Suppressor macrophage treated with lipopolysaccharide for 1 hour (primary cell): ENCODE measurements at places on chromosomes 5 and 9.

- no peak for DNase-seq
These were observed 417.2 kb upstream of the C9orf72 start for GRCh38 chr9:27990524-27990923.

DNA sequence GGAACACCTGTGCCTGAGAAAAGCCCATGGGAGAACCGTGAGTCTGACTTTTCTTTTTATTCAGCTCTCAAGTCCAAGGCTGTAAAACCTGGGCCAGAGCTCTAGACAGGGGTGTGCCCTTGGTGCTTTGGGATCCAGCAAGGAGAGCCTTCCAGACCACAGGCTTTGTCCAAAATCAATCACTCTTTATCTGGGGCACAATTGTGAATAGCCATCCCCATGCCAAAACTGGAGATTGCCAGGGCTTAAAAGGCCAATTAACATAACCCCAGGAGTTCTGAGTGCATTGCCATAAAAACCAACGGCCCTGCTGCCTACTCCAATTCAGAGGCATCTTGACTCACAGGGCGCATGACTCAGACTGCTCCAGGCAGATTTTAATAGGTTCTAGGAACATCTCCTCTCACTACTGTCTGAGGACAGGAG lies 391.8 kb downstream of the ARHGEF28 start:
- no peak for DNase-seq

GRCh38 chr9:111986035-111986556 lies 89.5 kb downstream of the UGCG start:
- no peak for DNase-seq

- DNase-seq = no peak
These were observed 166.8 kb downstream of the NR3C1 start for GRCh38 chr5:143236682-143237081.

GRCh38 chr9:109456811-109457210 lies 41.3 kb downstream of the PTPN3 start:
- no peak for DNase-seq

GRCh38 chr5:54281960-54282692 lies 28.2 kb downstream of the ARL15 start:
- DNase-seq = no peak

GRCh38 chr5:124651663-124652513 lies 94.6 kb downstream of the ZNF608 start:
- peak; percentile 39 for DNase-seq

GRCh38 chr9:127137640-127138360 lies 15.4 kb upstream of the ANGPTL2 start:
- no peak for DNase-seq

- peak; percentile 55 for DNase-seq
These were observed 47.3 kb downstream of the S1PR3 start for GRCh38 chr9:89038382-89039103.

DNA sequence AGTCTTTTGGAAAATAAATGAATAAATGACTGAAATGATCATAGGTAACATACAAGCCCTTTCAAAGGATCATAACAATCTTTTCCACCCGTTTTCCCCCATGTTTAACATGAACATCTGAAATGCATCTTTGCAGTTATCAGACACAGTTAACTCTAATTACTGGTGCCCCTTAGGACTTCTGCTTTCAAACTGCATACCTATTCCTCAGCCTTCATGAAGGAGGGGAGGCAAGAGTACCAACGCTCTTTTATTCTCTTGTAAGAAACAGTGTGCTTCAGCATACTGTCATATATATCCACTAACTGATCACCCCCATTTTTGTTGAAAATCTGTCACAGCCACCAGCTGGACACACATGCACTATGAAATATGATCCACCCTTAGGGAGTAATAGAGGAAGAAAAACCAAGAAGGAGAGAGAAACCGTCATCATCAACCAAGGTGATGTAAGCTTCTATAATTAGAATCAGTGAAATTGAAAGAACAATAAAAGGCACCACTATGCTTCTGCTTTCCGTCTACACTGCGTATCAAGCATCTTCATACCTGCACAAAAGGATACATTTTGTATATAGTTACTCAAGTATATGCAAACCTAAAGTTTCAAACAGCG lies 98.7 kb downstream of the RAPGEF6 start:
- peak; percentile 59 for DNase-seq

GRCh38 chr5:152560512-152561137 lies 155.5 kb upstream of the NMUR2 start:
- DNase-seq = peak; percentile 55

DNA sequence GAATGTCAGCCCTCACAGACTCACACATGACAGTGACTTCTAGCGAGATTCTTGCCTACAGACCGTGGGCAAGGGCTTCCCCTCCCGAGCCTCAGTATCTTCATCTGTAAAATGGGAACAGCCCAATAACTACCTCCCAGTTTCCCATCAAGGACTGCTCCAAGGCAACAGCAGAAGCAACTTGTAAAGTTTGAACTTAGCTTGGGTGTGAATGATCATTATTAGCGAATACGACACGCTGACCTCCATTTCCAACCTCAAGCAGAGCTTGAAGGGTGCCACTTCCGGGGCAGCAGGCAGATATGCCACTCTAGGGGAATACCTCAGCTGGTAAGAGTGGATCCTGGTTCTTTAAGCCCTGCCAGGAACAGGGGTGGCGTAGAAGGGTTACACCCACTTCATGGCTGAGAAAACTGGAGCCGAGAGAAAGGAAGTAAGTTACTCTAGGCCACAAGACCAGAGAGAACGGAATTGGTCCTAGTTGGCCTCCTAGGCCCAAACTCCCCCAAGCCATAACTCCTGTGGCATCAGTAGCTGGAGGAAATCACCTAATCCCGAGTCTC lies 2.0 kb downstream of the RNF44 start:
- DNase-seq = peak; percentile 80

GRCh38 chr5:77952636-77953212 lies 176.6 kb upstream of the TBCA start:
- no peak for DNase-seq

DNA sequence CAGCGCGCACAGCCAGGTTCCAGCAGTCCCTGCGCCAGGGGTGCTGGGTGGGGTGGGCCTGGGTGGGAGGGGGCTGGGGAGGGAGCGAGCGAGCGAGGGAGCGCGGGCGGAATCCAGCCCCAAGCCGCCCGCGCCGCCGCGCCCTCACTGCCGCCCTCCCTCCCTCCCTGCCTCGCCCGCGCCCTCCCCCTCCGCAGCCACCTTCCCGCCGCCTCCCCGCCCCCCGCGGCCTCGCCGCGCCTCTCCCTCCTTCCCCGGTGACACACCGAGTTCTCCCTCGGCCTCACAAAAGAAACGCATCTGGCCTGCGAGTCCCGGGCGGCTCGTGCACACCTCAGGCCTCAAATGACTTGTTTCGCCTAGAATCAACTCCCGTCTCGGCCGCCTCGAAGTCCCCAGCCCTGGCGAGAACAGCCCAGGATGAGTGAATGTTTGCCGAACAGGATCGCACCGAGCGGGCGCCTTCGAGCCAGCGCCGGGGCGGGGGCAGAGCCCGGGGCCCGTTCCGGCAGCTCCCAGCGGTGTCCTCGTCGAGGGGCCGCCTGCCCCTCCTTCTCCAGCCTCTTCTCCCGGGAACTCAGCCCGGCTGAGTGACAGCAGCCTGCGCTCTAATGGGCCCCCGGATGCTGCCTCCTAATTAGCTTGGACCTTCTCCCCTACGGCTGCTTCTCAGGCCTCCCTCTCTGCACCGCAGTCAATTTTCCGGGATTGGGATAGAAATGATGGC lies 371 bp upstream of the PITX1 start:
- peak; percentile 5 for DNase-seq

DNA sequence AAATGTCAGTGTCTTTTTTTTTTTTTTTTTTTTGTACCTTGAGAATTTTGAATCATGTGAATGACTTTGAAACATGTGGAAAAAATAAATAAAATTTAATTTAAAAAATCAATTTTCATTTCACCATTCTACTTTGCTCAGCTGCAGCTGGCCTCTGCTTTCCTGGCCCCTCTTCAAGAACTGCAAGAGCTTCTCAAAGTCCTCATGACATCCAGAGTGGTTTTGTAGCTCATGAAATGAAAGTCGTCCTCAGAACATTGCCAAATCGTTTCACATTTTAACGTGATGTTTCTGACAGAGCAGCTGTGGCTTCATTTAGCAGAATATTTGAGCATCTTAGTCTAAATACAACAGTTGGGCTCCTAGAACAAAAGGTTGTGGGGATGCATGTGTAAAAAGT lies 47.9 kb upstream of the TMEM215 start:
- DNase-seq = no peak

DNA sequence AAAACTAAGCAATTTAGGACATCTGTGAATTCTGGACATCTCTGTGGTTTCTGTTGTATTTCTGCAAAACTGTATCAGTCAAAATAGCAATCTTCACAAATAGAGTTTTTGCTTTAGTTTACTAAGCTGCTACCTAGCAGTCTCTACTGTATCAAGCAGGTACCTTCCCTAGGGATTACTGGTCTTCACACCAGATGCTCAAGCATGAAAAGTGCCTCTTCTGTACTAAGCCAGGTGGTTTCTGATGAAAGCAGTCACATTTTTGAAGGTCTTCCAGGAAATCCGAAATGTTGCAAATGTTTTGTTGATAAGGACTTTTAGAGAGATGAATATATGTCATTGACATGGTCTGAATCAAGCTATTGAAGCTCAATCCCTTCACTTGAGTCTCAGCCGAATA lies 540.0 kb downstream of the KCTD16 start:
- no peak for DNase-seq

- no peak for DNase-seq
These were observed 68.2 kb upstream of the EGFLAM start for GRCh38 chr5:38190111-38190510.

- no peak for DNase-seq
These were observed 714.9 kb upstream of the MEF2C start for GRCh38 chr5:89597878-89598277.

DNA sequence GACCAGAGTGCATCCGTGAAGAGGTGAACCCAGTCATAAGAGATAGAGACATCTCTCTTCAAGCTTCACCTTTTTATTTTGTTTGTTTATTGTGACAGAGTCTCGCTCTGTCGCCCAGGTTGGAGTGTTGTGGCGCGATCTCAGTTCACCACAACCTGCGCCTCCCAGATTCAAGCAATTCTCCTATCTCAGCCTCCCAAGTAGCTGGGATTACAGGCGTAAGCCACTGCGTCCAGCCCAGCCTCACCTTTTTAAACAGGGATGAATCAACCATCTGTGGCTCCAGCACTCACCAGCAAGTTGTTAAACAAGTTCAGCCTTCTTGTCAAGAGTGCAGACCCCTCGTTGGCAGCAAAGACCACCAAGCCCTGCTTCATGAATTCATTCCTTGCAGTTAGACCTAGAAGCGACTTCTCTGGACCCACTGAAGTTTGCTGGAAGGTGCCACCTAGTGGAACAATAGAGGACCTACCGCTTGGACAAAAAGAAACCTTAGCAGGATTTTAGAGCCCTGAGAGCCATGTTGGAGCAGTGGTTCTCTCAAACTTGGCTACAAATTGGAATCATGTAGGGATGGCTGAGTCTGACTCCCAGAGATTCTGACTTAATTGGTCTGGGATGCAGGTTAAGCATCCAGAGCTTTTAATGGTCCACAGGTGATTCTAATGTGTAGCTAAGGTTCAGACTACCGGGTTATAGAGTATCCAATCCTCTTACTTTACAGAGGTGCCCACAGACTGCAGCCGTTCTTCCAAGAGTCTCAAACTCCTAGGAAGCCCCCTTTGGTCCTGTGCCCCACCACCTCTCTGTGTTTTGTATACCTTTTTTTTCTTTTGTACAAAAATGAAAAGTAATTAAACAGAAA lies 10.5 kb upstream of the GALNT10 start:
- peak; percentile 72 for DNase-seq

GRCh38 chr9:81716409-81716808 lies 27.1 kb upstream of the TLE1 start:
- no peak for DNase-seq

GRCh38 chr5:67495072-67495471 lies 298.5 kb upstream of the CD180 start:
- DNase-seq = no peak

- no peak for DNase-seq
These were observed 105.6 kb upstream of the ELL2 start for GRCh38 chr5:96067251-96067650.

- no peak for DNase-seq
These were observed 175.1 kb upstream of the MAP1B start for GRCh38 chr5:71932131-71932654.

GRCh38 chr5:130715541-130715940 lies 449.5 kb downstream of the HINT1 start:
- DNase-seq = no peak

DNA sequence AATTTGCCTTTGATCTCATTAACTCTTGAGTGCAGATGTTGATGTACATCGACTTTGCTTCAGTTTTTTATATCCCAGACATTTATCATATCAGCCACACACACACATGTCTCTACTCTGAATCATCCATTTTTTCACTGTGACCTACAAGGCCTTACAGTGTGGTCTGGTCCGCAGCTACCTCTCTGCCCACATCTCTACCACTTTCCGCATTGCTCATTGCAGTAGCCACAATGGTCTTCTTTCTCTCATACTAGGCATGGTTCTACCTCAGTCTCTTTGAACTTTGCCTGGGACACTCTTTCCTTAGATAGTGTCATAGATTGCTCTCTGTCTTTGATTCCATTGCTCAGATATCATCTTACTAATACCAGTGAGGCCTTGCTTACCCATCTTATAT lies 87.9 kb upstream of the FSD1L start:
- no peak for DNase-seq

GRCh38 chr9:121732886-121733285 lies 81.5 kb downstream of the DAB2IP start:
- no peak for DNase-seq

- DNase-seq = peak; percentile 61
These were observed 197.6 kb upstream of the RASA1 start for GRCh38 chr5:87069974-87070608.
